Caco-2 (cell line): ENCODE measurements at places on chromosomes 1 and 21.

DNA sequence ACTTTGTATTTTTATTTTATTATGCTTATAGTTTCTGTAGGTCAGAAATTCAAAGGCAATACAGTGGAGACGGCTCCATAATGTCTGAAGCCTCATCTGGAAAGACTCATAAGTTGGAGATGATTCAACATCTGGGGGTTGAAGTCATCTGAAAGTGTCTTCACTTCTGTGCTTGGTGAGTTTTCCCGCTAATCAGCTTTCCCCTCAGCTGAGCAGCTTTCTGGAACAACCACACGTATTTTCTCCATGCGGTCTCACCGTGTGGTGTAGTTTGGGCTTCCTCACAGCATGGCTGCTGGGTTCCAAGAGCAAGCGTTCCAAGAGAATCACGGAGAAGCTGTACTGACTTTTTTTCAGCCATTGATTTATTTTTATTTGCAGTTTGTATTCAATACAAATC lies 7.6 kb upstream of the DDI2 start:
- DNase-seq: no peak

DNA sequence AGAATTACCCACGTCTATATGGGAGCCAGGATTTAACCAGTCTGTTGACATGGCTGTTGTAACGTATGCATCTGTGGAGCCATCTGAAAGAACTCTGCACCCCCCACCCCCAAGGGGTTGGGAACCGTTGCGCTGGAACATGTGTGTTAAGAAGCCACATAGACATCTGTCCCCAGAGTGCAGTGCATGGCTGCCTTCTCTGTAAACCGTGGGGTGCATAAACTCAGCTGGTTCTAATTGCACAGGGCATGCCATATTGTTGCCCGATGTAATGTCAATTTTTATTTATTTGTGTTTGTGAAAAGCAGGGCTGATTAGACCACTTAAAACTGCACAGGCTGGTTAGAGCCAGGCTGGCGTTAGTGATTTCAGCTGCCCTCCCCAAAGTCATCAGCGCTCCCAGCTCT lies 70.1 kb upstream of the ROR1 start:
- DNase-seq: no peak

DNA sequence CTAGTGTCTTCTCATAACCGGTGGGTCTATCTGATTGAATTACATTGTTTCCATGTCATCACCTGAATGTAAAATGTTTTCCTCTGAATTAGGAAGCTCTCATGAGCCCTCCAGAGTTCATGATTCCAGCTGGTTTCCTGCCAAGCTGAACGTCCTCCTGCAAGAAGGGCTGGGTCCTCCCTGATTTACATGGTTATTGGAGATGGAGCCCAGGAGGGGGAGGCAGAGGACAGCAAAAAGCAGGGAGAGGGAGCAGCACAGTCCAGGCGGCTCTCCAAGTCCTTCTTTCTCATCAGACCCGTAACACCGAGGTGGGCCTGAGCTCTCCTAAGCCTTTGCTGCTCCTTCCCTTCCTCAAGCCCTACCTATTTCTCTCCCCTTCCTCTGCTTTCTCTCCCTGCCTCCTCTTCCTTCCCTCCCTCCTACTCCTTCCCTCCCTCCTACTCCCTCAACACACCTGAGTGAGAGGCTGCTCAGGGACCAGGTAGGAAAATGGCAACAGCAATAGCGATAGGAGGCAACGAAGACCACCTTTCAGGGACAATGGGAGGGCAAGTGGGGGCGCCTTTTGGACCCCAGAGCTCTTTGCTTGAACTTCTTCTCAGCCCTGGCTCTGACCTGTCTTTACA lies 265.9 kb downstream of the PRDM2 start:
- DNase-seq: peak; percentile 46

GRCh38 chr21:38668541-38668940 lies 137.2 kb upstream of the ETS2 start:
- DNase-seq: no peak

- no peak for DNase-seq
These were observed 95.9 kb downstream of the GIPC2 start for GRCh38 chr1:78141531-78142231.

GRCh38 chr1:177249231-177249630 lies 78.5 kb downstream of the BRINP2 start:
- no peak for DNase-seq

DNA sequence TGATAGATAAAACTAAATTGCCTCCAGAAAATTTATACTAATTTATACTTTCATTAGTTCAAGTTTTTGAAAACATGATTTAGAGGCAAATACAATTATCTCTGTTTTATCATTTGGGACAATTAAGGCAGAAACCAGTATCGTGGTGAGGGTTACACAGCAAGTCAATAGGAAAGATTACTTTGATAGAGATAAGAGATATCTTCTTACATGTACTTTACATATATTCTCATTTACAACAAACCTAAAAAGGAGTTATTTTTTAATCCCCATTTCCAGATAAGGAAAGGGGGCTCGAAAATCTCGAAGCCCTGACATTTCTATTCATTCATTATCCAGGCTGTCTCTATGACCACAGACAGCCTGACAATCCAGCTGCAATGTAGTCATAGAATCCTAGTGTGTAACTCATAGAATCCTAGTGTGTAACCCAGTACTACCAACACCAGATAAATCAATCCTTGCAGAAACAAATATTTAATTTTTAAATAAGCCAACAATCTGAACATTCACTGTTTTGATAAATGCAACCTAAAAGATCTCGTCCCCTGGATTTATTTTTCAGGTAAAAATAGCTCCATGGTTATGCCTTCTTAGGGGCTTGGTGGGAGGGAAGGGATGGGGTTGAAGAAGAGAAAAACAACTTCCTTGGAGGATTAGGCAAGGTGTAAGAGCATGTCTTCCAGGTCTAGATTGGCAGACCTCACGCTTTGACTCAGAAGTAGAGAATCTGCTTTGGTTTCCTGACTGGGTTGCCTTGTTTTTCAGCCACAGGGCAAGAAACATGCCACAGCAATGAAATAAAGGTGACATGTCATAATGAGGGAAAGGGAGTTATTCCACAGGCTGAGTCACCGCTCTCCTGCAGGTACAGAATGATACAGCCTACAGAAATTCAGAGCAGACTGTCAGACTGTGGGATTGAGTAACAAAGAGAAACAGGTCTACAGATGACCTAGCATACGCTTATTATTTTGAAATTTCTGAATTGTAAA lies 45.6 kb downstream of the IRF2BP2 start:
- DNase-seq: peak; percentile 49

DNA sequence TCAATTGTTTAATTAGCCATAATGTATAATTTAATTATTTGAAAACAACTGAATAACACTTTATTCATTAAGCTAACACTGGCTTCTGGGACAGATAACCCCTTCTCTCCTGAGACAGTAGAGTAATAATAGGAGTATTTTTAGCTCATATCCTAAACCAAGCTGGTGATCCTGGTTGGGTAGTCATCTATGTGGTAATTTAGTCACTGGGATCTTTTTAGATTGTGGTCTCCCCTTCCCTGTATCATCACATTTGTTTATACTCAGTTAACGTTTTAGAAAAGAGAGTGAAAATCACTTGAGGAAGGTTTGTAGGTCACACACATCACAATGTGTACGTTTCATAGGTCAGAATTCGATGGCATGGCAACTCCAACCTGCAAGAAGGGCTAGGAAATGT lies 1356.6 kb upstream of the ADGRL2 start:
- no peak for DNase-seq

DNA sequence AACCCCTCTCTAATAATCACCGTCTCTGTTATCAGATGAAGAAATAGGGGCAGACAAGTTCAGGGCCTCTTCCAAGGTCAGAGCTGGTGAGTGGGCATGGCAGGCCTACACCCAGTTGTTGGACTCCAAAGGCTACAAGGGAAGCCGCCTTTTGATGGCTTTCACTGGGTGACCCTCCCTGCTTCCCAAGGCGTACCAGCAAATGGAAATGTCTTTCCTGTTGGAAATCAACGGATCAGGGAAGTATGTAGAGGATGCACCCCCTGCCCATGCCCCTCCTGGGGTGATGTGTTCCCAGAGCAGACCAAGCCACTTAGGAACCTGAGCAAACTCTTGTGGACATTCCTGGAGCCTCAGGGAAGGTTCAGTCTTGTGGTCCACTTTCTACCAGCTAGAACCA lies 47.4 kb downstream of the LGR6 start:
- DNase-seq: no peak

DNA sequence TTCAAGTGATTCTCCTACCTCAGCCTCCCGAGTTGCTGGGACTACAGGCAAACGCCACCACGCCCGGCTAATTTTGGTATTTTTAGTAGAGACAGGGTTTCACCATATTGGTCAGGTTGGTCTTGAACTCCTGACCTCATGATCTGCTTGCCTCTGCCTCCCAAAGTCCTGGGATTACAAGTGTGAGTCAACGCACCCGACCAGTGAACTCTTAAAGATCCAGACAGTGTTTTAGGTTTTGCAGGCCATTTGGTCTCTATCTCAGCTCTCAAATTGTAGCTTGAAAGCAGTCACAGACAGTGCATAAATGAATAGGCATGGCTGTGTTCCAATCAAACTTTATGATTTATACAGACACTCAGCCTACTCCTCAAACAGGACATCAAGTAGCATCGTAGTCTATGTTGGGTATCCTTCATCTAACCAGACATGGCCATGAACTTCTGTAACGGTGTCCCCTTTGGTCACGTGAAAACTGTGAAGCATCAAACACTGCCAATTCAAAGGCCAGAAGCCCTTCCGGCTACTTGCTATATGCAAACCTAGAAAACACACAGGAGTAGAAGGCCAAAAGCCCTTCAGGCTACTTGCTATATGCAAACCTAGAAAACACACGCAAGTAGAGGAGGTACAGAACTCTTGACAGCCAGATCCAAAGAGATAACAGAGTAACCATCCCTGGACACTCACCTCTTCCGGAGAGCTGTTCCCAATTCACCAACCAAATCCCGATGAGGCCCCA lies 3.1 kb downstream of the FUCA1 start:
- DNase-seq: no peak

DNA sequence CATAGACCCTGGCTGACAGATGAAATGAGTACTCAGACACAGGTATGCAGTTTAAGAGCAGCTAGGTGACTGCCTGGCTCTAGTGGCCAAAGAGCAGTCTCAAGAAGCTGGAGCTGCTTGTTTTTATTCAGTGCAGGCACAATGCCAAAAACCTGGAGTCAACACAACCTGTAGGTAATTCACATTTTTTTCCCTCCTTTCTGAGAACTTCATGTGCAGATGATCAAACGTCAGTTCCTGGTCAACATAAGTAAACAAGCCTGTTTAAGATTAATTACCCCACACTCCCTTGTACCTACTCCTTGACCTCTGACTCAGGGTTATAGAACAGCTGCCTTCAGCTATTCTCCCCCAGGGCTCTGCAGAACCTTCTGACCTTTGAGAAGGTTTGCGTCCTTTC lies 17.3 kb upstream of the ACADM start:
- DNase-seq: no peak

GRCh38 chr1:175287377-175287776 lies 94.8 kb upstream of the KIAA0040 start:
- DNase-seq: no peak

DNA sequence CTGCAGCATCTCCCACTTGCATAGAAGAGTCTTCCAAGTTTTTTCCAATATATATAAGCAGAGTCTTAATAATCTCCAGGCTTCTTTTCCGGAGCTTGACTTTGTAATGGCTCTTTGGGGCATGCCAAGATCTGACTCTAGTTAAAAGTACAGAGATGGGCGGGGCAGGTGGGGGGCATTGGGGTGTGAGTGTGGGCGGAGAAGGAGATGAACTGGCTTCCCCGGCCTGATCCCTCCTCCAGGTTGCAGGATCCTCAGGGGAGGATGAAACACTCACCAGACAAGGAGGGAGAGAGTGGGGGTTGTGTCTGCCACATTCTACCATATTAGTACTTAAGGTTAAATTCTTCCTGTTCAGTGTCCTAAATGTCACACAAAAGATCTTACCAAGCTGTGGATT lies 23.0 kb downstream of the S100A10 start:
- peak; percentile 57 for DNase-seq

DNA sequence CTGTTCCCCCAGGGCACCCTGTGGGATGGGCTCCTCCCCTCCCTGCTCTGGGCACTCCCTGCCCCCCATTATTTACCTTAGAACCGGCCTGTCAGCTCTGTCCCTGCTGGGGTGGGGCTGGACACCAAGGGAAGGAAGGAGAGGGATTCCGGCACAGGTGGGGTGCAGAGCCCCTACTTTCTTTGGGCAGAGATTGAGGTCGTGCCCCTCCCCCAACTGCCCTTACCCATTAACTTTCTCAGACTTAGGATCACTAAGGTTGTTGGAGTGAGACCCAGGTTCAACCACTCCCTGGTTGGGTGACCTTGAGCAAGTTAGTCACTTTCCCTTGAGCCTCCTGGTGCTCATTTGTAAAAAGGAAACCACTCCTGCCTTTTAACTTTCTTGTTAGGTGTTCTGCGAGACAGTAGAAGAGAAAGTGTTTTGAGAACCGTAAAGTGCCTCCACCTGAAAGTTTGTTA lies 57.0 kb upstream of the SYNC start:
- DNase-seq: peak; percentile 89

DNA sequence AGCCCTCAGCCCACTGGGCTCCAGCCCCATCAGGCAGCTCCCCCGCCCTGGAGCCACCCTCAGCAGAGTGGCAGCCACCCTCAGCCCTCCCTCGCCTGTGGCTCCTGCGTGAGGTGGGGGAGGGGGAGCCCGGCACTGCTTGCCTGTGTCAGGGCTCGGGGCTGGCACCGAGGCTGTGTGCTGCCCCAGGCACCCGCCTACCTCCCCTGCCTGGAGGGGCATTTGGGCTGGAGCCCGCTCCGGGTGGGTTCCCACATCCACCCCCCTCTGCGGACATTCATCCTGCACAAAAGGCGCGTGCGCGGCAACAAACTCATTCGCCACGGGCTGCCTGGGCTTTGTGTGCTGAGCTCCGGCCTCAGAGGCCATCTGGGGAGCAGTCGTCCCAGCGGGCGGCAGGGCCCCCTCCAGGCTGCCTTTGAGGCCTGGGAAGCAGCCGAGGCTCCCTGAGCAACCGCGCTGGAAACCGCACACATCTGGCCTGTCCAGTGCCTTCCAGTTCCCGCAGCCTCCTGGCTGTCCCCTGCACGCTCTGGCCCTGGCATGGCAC lies 12.6 kb upstream of the TNFRSF14 start:
- DNase-seq: no peak

GRCh38 chr1:95582746-95583145 lies 348.7 kb downstream of the RWDD3 start:
- no peak for DNase-seq
